MG63 (cell line): ENCODE measurements at places on chromosomes 7 and 10. TPM values are rescaled to one million over a fixed set of nuclear protein-coding genes. Genes with fewer than 3 reads are reported as not detected.

GRCh38 chr7:30312178-30312577, 27.8 kb downstream of the ZNRF2 start:
- DNase-seq = no peak

Gene SPDYE16
- total RNA-seq = not detected in 2 replicates

- no peak for DNase-seq
Observed at GRCh38 chr10:82091413-82091812, 216.4 kb downstream of the NRG3 start.

Gene RPEL1
- 0.03 TPM in 1 of 2 replicates, not detected in the other for total RNA-seq

DNA sequence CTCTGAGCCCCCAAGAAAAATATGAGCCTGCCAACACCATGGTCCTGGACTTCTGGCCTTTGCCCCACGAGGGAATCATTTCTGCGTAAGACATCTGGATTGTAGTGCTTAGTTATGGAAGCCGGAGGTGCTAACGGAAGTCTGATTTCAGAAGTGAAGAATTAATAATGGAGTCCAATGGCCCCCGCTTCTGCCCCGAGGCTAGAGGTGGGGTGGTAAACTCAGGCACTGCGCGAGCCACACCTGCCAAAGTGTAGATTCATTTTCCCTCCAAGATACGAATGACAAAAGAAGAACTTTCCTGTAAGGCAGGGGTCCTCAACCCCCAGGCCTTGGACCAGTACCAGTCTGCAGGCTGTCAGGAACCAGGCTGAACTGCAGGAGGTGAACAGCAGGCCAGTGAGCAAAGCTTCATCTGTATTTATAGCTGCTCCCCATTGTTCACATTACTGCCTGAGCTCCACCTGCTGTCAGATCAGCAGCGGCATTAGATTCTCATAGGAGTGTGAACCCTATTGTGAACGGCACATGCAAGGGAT, 22.3 kb downstream of the CNPY1 start:
- DNase-seq = no peak

- DNase-seq = no peak
Observed at GRCh38 chr7:115226410-115226809, 304.5 kb downstream of the MDFIC start.

DNA sequence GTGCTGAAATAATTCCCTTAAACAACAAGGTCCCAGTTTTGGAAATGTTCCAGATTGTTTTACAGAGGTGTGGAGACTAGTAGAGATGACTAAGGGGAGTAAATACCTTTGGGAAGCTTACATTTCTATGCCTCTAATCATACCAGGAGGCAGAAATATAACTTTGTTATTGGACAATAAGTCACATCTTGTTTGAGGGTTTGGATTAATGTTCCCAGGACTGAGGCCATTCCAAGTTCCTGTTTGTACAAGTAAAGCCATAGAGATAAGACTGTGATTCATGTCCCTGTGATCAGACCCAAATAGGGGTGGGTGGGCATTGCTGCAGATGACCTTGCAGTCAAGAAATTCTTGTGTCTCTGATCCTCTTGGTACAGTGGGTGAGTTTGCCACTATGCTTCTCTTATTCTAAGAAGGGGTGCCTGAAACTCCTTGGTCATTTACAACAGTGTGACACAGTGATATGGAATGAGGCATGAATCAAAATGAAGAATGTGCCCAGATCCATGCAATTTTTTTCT, 508.3 kb downstream of the SORCS3 start:
- DNase-seq = no peak

Gene POLR2J2
- total RNA-seq = not detected in 2 replicates

- DNase-seq = no peak
Observed at GRCh38 chr10:127996586-127996985, 89.7 kb downstream of the PTPRE start.

GRCh38 chr7:156732091-156732625, 91.6 kb downstream of the RNF32 start:
- DNase-seq = no peak

Gene MYH16
- total RNA-seq = not detected in 2 replicates

- no peak for DNase-seq
Observed at GRCh38 chr7:99459087-99459486, 6.9 kb downstream of the ATP5MF start.

GRCh38 chr7:80095545-80095944, 39.1 kb upstream of the GNAI1 start:
- no peak for DNase-seq

GRCh38 chr10:52483587-52483986, 169.5 kb downstream of the DKK1 start:
- no peak for DNase-seq

DNA sequence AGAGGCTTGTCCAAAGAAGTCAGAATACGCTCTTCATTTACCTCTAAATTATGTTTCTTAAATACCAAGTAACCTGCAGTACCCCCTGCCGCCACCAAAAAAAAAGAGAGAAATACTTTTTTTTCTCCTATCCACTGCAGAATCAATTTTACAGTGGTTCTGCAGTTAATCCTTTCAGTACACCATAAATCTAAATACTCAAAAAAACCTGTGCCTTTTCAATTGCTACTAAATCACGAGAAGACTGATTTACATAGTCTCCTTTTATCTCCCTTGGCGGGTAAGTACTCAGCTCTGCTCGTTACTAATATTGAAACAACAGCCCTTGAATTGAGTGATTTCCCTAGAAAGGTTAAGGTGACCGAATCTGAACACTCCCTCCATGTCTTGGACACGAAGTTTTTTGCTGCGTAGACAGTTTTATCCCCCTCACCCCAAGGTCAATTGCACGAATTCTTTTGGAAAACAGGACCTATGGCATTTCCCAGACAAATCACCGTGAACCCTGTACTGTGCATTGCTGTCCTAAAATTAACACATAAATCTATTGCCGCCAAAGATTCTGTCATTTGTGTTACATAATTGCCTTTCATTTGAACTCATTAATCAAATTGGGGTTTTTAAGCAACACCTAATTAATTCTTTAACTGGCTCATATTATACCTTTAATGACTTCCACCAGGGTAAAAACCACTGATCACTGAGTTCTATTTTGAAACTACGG, 512 bp upstream of the VIM start:
- DNase-seq = no peak
